ENCODE measurements at places on chromosomes 12 and 14. TPM values are rescaled to one million over a fixed set of nuclear protein-coding genes. Genes with fewer than 3 reads are reported as not detected.

SAMD15 gene
- total RNA-seq: 0.52 TPM

PTHLH gene
- total RNA-seq: not detected

TBX3 gene
- total RNA-seq: 4.2 TPM

CCDC175 gene
- total RNA-seq: not detected
